ENCODE measurements at places on chromosomes 6 and 20.

DNA sequence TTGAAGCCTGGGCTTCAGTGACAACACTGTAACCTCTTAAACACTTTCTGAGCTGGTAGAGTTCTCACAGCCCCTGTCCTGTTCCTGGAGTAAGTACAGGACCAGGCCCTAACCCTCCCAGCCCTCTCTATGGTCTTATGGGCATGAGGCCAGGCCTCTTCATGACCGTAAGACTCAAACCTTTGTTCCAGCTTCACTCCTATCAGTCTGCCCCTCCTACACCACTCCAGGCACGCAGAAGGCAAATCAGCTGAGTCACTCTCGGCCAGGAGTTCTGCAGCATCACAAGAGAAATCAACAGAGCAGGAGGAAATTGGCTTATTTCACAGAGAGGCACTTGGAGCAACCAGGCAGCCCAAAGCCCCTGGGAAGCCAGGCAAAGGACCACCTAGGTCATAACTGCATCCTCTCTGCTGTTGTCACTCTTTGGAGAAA is 25.3 kb upstream of the CHD6 start:
- peak; percentile 12 for DNase-seq

GRCh38 chr20:47392721-47393073 is 36.2 kb upstream of the ZMYND8 start:
- no peak for DNase-seq

- DNase-seq = no peak
Measured at GRCh38 chr6:56766806-56767178, 124.1 kb upstream of the DST start.

GRCh38 chr20:56843386-56843785 is 214.3 kb downstream of the TFAP2C start:
- no peak for DNase-seq

GRCh38 chr6:135858931-135859330 is 7.4 kb downstream of the PDE7B start:
- DNase-seq = no peak

All from HAP-1 (cell line).